ENCODE measurements at places on chromosomes 6 and 20. TPM values are rescaled to one million over a fixed set of nuclear protein-coding genes. Genes with fewer than 3 reads are reported as not detected.

GRCh38 chr6:98839781-98840361 lies 5.5 kb downstream of the POU3F2 start:
- no peak for DNase-seq

The LRP11 gene
- total RNA-seq = 4.3 TPM

- no peak for DNase-seq
These were observed 51.6 kb downstream of the LAMA4 start for GRCh38 chr6:112202639-112203341.

The TTPAL gene
- 14.6 TPM for total RNA-seq

The GNL1 gene
- 72.9 TPM for total RNA-seq

DNA sequence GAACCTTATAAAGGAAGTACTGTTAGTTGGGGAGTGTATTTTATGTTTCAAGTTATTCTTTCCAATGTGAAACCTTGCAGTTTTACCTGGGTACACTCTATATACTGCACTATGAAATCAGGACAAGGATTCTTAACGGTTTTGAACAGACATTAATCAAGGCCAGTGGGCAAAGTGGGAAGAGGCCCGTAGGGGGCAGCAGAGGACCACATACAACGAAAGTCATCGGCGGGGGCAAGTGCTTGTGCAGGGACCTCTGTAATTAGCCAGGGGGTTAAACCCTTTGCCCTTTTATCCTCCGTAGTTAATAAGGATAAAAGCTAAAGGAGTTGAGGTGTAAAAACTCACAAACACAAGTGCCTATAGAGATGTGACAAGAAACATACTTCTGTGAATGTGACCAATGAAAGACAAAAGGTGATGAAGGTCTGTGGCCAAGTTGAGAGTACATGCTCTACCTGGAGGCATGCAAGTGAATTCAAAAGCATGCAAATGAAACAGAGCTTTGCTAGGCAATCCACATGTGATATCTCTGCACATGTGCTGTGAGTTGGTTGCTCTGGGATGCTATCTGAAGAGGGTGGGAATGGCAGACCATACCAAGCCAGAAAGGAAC lies 392.7 kb upstream of the MAN1A1 start:
- peak; percentile 54 for DNase-seq

GRCh38 chr6:125431971-125432370 lies 130.2 kb upstream of the HDDC2 start:
- DNase-seq = no peak

The MDFI gene
- not detected for total RNA-seq

DNA sequence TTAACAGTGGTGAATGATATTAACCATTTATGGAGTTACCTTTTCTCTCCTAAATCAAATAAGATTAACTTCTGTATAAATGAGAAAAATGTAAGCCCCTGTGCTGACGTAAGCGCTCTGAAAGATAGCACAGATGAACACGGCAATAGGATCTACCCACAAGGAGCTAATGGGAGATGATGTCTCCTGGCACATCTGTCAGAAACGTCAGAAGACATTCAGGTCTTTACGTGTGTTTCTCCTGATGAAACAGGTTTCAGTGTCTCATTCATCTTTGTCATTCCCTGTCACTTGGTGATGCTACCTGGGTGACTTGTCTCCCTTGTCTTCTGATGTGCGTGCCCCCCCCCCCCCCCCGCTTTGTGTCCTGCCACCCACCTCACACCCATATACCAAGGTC lies 189.7 kb downstream of the DTNBP1 start:
- no peak for DNase-seq

DNA sequence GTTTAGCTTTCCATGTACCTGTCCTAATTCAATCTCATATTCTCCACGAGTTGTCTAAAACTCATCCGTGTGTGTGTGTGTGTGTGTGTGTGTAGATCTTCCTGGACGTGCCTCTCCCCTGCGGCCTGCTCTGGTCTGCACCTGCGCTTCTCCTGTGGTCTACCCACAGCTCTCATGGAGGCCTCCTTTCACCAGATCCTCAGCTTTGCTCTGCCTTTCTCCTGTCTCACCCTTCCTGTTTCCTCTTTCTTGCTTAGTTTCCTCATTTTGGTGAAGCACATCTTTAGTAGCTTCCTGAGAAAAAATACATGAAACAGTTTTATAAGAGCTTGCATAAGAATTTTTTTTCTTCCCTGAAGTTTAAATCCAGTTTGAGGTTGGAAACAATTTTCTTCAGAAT lies 18.1 kb downstream of the SLX4IP start:
- DNase-seq = no peak

The SEL1L2 gene
- not detected for total RNA-seq

The PLEKHG1 gene
- 18.4 TPM for total RNA-seq

DNA sequence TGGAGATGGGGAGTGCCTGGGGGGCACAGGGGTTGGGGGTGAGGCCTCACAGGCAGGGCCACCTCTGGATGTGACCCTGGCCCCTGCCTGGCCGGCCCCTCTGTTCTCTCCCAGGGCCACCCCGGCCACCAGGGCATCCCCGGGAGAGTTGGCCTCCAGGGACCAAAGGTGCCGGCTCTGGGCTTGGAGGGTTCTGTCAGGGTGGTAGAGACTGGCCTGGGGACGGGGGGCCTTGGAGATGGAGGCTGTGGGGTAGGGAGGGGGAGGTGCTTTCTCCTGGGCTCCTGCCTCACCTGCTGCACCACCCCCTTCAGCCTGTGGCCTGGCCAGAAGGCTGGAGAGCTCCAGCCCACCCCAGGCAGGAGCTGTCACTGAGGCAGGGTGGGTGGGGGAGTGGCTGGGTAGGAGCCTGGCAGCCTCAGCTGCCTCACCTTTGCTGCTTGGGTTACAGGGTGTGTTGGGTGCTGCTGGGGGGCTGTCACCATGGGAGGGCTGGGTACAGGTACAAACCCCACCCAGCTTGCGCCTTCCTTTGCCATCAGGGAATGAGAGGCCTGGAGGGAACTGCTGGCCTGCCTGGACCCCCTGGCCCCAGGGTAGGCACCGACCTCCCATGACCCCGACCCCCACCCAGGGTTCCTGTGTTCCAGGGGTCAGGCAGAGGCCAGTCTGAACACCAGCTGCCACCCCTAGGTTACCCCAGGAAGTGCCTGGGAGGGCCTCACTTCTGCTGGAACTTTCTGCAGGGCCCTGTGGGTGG lies 32.7 kb downstream of the COL20A1 start:
- no peak for DNase-seq

DNA sequence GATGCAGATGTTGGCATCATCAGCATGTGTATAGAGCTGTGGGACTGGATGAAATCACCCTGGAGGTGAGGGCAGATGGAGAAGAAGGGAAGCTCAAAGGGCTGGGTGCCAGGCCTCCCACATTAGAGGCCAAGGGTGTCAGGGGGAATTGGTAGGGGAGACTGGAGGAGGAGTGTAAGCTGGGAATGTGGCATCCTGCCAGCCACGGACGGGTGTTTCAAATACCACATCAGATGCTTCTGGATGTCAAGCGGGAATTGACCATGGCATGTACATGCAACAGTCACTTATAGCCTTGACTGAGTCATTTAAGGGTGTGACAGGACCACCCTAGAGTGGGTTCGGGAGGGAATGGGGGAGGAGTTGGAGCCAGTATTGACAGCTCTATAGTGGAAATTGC lies 9.6 kb downstream of the ERGIC3 start:
- DNase-seq = no peak

- no peak for DNase-seq
These were observed 16.5 kb downstream of the GFRA4 start for GRCh38 chr20:3646651-3647050.

The EPHA7 gene
- not detected for total RNA-seq

DNA sequence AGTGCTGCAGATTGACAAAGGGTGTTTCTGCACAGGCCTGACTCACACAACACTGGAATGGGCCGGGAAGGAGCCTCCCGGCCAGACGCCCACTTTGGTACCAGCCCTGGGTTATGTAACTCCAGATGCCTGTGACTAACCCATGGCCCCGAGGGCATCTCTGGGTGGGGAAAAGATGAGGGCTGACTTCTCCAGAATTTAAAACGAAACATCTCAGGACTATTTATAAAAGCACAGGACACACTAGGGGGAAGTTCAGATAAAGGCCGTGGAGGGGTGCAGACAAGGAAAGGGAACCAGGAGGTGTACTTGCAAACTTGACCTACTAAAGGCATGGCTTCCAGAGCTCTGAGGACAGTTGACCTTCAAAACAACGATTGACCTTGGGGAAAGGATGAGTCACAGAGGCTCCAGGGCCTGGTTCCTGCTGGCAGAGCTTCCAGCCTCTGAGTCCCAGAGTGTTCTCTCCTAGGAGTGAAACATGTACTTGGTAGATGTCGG lies 196.9 kb downstream of the NFATC2 start:
- DNase-seq = no peak

The GLP1R gene
- not detected for total RNA-seq

The ARMC12 gene
- 1.3 TPM for total RNA-seq

DNA sequence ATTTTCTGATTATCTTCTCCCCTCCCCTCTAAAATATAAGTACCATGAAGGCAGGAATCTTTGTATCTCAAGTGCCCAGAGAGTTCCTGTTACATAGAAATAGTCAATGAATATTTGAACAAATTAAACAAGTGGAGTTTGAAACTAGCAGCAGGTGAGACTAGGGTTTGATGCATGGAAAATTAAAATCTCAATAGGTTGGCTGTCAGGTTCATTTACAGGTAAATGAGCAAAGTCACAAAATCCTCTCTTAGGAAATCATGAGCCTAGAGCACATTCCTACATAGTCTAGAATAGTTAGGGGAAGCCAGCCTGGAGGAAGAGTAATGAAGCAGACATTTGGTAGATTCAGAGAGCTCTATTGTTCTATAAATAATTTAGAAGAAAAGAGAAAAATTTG lies 140.4 kb downstream of the HS3ST5 start:
- DNase-seq = no peak

The OR2J3 gene
- 0.09 TPM for total RNA-seq

DNA sequence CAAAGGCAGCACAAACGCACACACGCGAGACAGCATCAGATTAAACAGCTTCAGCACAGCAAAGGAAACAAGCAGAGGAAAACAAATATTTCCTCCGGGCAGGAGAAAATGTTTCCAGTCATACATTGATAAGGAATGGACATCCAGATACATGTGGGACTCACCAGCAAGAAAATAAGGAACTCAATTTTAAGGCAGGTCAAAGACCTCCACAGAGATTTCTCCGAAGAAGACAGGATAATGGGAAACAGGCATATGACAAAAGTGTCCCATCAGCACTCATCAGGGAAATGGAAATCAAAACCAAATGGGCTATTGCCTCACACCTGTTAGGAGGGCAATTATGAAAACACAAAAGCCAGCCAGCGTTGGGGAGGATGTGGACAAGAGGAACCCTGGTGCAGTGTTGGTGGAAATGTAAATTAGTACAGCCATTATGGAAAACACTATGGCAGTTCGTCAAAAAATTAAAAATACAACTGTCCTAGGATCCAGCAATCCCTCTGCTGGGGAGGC lies 9.7 kb upstream of the SLCO4A1 start:
- no peak for DNase-seq

GRCh38 chr20:3934624-3935023 lies 45.4 kb downstream of the PANK2 start:
- DNase-seq = no peak

- no peak for DNase-seq
These were observed 49.4 kb downstream of the PFDN4 start for GRCh38 chr20:54257071-54257816.

GRCh38 chr20:43015566-43015965 lies 174.1 kb downstream of the PTPRT start:
- DNase-seq = no peak

GRCh38 chr20:19834783-19835182 lies 76.7 kb downstream of the RIN2 start:
- no peak for DNase-seq

Data from T-cell (primary cell).